ENCODE measurements at places on chromosomes 1 and 21.

- DNase-seq = peak; percentile 77
Observed at GRCh38 chr1:161020509-161021164, at the start of gene F11R. TSS of gene F11R (minus strand) at chr1:161021152. CDS start at chr1:161021073, 79 bp downstream.

DNA sequence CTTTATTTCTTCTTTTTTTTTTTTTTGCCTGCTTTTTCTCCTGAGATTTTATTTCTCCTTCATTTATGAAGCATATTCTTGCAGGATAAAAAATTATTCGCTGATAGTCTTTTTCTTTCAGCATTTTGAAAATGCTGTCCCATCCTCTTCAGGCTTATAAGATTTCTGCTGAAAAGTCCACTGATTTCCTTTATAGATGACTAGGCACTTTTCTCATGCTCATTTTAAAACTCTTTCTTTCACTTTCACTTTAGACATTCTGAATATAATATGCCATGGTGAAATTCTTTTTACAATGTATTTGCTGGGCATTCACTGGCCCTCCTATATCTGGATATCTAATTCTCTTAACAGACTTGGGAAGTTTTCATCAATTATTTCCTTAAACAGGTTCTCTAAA is 25.5 kb upstream of the GTF2B start:
- DNase-seq = no peak

GRCh38 chr21:25858325-25858724 is 123.6 kb downstream of the GABPA start:
- no peak for DNase-seq

DNA sequence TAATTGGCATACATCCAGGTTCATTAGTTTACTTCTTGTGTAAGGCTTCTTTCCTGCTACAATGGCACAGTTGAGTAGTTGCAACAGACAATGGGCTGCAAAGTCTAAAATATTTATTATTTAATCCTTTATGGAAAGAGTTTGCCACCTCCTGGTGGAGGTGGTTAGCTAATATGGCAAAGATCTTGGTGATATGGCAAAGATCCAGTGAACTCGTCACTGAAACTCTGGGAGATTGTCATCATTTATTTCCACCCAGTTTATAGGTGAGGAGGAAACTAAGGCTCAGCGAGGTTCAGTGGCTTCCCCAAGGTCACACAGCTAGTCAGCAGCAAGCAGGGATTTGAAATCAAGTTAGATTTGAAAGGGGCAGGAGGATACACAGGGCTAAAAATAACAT is 16.1 kb upstream of the IFFO2 start:
- DNase-seq = peak; percentile 61

DNA sequence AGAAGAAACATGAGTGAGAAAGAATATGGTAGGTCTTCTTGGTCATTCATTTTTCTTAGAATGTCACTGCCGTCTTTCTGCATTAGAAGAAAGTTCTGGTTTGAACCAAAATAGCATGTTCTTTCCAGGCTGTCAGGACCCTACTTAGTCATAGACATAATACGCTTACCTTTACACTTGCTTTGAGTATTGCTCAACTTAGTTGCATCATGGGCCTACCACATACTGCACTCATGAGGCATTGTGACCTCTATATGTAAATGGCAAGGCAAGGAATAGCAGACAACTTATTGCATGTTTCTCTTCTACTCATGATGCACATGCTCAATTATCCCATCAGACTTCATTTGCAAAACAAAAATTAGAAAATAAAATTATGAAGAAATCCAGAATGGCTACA is 415.0 kb downstream of the HLX start:
- DNase-seq = no peak

DNA sequence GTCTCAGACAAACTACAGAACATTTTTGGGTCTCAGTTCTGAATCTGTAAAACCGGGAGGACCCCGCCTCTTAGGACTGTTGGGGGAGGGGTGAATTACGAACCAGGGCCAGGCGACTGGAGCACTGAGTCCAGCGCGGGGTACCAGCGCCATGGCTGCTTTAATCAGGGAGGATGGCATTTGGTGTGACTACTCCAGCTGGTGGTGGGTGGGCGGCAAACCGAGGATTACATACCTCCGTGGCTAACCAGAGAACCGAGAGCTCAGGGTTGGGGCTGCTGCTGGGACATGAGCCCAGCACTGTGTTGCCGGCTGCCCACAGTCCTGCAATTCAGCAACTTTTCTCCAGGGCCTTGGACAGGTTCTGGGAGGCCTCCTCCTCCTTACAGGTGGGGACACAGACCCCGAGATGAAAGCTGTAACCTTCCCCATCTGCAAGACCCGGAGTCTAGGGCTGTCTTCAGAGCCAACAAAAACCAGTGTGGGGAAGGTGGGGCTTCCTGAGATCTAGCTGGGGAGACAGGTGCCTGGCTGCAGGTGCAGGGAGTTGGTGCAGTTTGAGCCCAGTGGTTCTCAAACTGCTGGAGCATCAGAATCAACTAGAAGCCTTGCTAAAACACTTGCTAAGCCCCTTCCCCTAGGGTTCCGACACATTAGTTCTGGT is 273.5 kb downstream of the FOXD2 start:
- peak; percentile 50 for DNase-seq

- DNase-seq = no peak
Observed at GRCh38 chr1:206577626-206578025, 34.6 kb downstream of the EIF2D start.

DNA sequence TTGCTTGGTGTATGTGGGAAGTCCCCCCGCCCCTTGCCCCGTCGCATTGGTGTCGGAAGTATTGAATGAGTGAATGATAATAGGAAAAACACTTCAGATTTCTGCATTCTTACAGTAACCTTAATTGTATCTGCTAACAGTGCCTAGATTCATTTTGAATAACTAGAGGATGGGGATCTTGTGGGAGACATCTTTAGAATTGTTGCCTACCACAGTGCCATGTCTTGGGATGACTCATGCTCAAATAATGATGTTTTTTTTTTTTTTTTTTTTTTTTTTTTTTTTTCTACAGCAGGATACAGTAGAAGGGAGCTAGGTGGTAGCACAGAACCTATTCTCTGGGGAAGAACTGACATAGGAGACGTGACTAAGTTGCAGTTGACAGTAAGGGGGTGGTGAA is 237.9 kb downstream of the USP25 start:
- no peak for DNase-seq

DNA sequence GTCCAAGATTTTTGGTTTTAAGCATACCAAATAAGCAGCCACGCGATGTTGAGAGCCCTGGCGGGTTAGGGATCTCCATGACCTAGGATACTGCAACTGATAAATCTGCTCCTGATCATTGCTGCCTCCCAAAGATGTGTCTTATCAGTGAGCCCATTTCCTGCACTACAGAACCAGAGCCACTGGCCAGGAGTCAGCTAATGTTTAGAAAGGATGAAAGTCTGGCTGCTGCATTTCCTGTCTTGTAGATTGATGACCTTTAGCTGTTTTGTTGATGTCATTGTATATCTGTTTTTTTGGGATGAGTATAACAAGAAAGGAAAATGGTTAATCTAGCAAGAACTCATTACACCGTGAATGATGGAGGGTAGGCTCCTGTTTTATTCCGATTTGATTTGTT is 74.5 kb downstream of the C1orf21 start:
- no peak for DNase-seq

- DNase-seq = no peak
Observed at GRCh38 chr1:19495000-19495656, 9.8 kb upstream of the CAPZB start.

DNA sequence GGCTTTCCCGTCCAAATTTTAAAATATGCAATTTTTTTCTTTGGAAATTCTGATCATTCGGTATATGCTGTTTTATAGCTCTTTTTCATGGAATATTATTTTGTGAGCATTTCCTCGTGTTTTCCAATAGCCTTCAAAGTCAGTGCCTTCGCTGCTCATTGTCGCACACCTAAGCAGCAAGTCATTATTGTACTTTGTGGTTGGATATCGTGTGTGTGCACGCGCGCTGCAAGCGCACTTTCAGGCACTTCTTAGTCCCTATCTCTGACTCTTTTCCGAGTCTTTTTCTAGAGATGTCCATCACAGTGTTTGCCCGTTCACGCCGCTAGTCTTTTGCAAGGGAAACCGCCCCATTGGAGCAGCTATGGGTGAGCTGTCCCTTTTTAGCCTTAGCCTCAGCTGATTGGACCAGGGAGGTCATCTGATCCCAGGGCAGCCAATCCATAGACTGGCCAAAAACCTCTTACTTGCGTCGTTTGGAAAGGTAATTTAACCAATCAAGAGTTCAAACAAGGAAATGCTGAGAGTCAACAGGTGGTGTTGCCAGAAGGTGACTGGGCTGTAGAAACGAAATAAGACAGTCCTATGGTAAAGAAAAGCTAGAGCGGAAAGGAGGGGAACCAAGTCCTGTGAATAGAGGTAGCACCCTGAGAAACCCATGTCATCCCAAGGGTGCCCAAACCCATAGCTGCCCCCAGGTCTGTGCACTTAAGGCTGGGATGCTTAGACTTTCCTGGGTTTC is 710 bp upstream of the HYI start:
- peak; percentile 83 for DNase-seq

- DNase-seq = no peak
Observed at GRCh38 chr1:229893762-229894444, 173.1 kb upstream of the GALNT2 start.

DNA sequence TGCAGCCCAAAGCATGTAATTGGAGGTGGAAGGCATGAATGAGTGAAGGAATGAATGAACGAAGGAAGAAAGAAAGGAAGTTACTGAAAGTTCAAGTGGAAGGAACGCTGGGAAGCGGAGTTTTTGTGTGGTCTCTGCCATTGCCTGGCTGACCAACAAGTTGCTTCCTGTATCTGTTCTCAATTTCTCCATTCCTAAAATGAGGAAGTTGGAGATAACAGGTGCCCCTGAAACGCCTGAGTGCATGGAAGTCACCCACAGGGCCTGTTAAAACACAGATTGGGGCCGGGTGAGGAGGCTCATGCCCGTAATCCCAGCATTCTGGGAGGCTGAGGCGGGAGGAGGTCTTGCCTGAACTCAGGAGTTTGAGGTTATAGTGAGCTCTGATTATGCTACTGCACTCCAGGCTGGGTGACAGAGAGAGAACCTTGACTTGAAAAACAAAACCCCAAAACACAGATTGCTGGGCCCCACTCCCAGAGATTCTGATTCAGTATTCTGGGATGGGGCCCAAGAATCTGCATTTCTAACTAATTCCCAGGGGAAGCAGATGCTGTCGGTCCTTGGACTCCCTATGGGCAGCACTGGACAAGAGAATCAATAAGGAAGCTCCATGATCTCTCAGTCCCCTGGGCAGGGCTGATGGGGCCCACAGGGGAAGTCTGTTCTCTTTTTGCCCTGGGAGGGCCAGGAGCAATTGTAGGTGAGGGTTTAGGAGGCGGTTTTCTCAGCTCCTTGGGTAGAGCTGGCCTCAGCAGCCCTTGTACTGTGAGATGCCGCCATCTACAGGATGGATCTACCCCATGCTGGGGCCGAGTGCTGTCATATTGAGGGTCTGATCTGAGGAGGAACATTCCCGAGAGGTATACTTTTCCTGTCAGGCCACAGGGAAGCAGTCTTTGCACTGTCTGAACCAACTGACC is 3.3 kb upstream of the CNR2 start:
- no peak for DNase-seq

DNA sequence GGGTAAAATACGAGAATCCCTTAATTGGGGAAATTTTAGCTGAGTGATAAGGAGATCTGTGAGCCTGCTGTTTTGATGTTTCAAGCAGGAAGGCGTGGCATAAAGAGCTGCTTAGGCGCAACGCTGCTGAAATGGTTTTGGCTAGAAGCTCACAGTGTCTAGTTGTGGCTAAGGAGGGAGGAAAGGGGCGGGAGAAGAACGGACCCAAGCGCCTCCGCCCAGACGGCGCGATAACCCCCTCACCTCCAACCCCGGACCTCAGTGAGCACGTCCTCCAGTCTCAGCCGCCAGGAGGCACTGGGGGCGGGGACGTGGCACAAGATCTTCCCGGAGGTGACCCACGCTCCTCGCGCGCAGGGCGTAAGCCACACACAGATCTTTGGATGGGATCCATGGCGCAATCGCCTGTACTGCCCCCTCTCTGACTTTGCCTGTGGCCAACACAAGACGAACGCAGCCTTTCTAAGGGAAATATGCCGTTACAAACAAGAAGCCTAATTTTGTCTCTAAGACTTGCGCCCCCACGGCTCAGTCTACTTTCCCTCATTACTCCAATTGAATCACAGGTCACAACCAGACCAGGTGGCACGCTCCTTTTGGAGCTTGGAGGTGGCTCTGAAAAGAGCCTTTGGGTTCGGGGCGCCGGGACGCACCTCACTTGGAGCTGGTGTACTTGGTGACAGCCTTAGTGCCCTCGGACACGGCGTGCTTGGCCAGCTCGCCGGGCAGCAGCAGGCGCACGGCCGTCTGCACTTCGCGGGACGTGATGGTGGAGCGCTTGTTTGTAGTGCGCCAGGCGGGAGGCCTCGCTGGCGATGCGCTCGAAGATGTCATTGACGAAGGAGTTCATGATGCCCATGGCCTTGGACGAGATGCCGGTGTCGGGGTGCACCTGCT is 23.4 kb upstream of the RNF187 start:
- peak; percentile 86 for DNase-seq

DNA sequence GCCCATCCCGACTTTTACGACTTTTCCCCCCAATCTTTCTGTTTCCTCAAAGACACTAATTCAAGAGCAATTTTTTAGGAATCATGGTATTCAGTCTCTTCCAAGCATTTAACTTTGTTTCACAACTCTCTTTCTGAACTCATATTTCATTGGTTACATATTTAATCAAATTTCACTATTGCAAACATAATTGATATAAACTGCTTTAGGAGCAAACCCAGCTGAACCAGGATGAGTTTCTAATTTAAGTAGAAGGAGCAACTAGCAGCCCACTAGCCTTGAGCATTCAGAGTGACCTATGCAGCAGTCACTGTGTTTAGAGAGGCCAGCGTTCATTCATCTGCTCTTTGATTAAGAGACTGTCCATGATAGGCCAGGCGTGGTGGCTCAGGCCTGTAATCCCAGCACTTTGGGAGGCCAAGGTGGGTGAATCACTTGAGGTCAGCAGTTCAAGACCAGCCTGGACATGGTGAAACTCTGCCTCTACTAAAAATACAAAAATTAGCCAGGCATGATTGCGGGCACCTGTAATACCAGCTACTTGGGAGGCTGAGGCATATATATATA is 1.8 kb downstream of the CELA2B start:
- DNase-seq = no peak

- DNase-seq = no peak
Observed at GRCh38 chr1:184253921-184254320, 132.9 kb upstream of the C1orf21 start.

DNA sequence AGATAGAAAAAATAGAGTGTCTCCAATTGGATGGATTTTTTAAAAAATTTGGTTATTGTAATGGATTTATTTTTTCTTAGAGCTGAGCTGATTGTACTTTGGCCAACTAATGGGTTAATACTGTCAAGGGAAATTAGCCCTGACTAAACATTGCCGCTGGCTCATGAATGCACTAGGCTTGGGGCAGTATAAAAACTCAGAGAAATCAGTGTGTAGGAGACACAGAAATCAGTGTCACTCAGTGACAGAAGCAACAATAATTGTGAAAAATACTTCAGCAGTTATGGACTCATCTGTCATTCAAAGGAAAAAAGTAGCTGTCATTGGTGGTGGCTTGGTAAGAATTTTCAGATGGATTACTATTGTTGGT is at the start of gene KMO:
Gene KMO, plus strand, starts transcription at position 217 of the 370 bp plus-strand sequence. Its CDS starts 67 bp downstream, at position 284.
- no peak for DNase-seq

Data from activated effector memory CD4-positive, alpha-beta T cell treated with anti-CD3 and anti-CD28 coated beads, Interleukin-2, amount 50 U/mL, for 16 hours (primary cell).